Small intestine (tissue), 16 donors: ENCODE measurements at places on chromosomes 2 and 18. TPM values are rescaled to one million over a fixed set of nuclear protein-coding genes. Genes with fewer than 3 reads are reported as not detected.

DNA sequence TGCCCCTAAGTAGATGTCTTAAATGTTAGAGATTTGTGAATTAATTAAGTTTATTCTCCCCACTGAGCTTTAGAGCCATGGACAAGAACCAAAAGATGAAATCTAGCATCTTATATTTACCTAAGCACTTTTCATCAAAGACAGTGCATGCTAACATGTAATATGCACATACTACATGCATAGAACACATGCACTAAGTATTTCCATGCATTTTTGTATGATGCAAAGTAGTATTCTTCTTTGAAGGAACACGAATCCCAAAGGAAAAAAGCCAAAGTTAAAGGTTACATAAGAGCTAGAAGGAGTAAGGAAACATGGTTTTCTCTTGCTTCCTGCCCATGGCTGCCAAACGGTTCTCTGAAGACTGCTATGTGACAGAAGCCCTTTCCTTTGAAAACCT lies 15.3 kb downstream of the STAMBP start:
- peaks cover 5% of the 10 kb centered on the region for H3K4me1 ChIP-seq
- DNase-seq = no peak
- no peaks in the 10 kb centered on the region for H3K27me3 ChIP-seq
- H3K36me3 ChIP-seq = peaks cover 8% of the 10 kb centered on the region

DNA sequence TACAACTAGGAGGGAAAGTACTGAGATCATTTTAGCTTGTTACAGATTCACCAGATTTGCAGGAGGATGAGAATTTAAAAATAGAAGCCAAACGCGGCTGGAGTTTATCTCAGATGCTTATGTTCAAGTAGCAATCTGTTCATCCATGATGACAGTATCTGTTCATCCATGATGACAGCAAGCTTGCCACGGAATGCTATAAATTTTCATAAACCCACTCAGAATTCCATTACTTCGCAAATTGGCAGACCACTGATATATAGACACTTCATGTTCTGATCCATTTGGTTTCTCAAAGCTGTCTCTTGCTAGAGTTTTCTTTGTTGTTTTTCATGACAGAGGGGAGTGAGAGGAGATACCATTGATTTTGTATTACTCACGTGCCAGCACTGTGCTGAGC lies 84.2 kb downstream of the GAREM1 start:
- peaks cover 2% of the 10 kb centered on the region for H3K4me1 ChIP-seq
- no peaks in the 10 kb centered on the region for H3K27me3 ChIP-seq
- H3K4me3 ChIP-seq = no peak overlapping the region
- H3K36me3 ChIP-seq = no peaks in the 10 kb centered on the region
- H3K27ac ChIP-seq = no peak overlapping the region
- no peak for DNase-seq

- H3K27ac ChIP-seq = no peak overlapping the region
- DNase-seq = no peak
- no peaks in the 10 kb centered on the region for H3K27me3 ChIP-seq
- H3K4me1 ChIP-seq = no peaks in the 10 kb centered on the region
- no peaks in the 10 kb centered on the region for H3K36me3 ChIP-seq
- no peak overlapping the region for H3K4me3 ChIP-seq
Observed at GRCh38 chr2:160810406-160810805, 316.8 kb upstream of the RBMS1 start.

GRCh38 chr2:197828464-197829135 lies 24.2 kb downstream of the PLCL1 start:
- no peak overlapping the region for H3K4me3 ChIP-seq
- DNase-seq = no peak
- H3K27me3 ChIP-seq = no peaks in the 10 kb centered on the region
- H3K36me3 ChIP-seq = no peaks in the 10 kb centered on the region
- no peak overlapping the region for H3K27ac ChIP-seq
- H3K4me1 ChIP-seq = no peaks in the 10 kb centered on the region

The METTL8 gene
- 14.5 TPM for polyA plus RNA-seq
